ENCODE measurements at places on chromosomes 1 and 21. TPM values are rescaled to one million over a fixed set of nuclear protein-coding genes. Genes with fewer than 3 reads are reported as not detected.

GRCh38 chr1:214587165-214587564 is 15.8 kb upstream of the CENPF start:
- H3K4me1 ChIP-seq = 0 out of 2 replicates have a peak, but pooled peaks cover under 1% of the 10 kb centered on the region
- H3K4me3 ChIP-seq = no peak overlapping the region
- no peak for DNase-seq

Gene MOB3C
- total RNA-seq = 6.3 TPM

Gene CYP4Z1
- total RNA-seq = not detected

- H3K27ac ChIP-seq = no peak overlapping the region
- no peak overlapping the region for H3K4me3 ChIP-seq
- DNase-seq = no peak
- H3K4me1 ChIP-seq = peaks cover 5% of the 10 kb centered on the region
- no peaks in the 10 kb centered on the region for H3K27me3 ChIP-seq
These were observed 66.7 kb downstream of the TGFBR3 start for GRCh38 chr1:91819038-91819788.

- DNase-seq = no peak
- H3K27ac ChIP-seq = no peak overlapping the region
- H3K4me1 ChIP-seq = peaks cover 3% of the 10 kb centered on the region
- H3K36me3 ChIP-seq = no peaks in the 10 kb centered on the region
- no peak overlapping the region for H3K4me3 ChIP-seq
These were observed 535.8 kb upstream of the DAB1 start for GRCh38 chr1:57959531-57960241.

Gene DHRS3
- total RNA-seq = 21.2 TPM

DNA sequence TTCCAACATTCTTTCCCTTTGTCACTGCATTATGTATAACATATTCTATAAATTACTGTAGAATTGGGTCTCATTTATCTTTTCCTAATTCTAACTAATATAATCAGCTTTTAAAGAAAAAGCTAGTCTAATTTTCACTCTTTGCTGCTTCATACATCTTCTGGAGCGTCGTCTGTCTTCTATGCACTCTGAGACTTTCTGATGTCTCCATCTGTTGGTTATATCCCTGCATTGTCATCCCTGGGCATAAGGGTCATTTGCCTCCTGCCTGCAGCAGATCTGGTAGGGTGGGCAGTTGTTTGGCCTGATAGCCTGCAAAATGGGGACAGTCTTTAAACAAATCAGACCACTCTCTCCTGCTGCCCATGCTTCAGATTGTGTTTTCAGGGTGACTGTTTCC is 40.8 kb upstream of the DYNLT5 start:
- DNase-seq = peak; percentile 35
- no peak overlapping the region for H3K27ac ChIP-seq
- no peaks in the 10 kb centered on the region for H3K27me3 ChIP-seq
- no peak overlapping the region for H3K4me3 ChIP-seq
- no peaks in the 10 kb centered on the region for H3K36me3 ChIP-seq

GRCh38 chr1:28208818-28209441 is 23.9 kb downstream of the DNAJC8 start:
- H3K27me3 ChIP-seq = no peaks in the 10 kb centered on the region
- DNase-seq = peak; percentile 76
- H3K4me3 ChIP-seq = no peak overlapping the region
- peaks cover 39% of the 10 kb centered on the region for H3K36me3 ChIP-seq
- H3K4me1 ChIP-seq = no peaks in the 10 kb centered on the region

DNA sequence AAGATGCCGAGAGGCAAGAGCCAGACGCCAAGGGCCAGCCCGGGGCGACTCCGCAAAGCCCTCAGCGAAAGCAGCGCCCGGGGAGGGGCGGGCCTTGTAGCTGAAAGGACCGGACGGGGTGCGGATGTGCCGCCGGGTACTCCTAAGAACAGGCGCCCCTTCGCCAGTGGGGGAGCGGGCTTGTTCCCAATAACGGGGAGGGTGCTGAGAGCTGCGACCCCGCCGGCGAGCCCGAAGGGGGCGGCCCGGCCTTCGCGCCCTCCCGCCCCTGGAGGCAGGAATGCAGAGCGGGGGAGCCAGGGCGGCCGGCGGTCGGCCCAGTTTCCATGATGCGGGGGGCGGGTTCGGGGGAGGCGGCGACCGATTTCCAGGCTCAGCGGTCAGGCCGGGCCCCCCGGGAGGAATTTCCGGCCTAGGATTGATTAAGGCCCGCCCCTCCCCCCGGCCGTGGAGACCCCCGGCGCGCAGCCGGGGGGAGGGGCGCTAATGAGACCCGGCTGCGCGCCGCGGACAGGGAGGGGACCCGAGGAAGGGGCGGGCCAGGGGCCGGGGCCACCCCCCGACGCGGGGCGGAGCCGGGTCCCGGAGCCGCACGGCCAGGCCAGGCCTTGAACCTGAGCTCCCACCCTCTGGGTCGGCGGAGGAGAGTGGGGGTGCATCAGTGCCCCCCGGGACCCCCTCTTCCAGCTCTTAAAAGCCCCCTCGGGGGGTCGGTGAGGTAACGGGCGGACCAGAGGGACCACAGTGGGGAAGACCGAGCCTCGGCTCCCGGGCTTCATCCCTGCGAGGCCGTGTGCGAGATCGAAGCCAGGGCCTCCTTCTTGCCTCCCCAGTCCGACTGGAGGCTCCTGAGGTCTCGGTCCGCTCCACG is 898 bp upstream of the TMEM200B start:
- H3K27ac ChIP-seq = peak overlapping the region; percentile 55
- DNase-seq = peak; percentile 92
- no peaks in the 10 kb centered on the region for H3K36me3 ChIP-seq
- H3K4me1 ChIP-seq = peaks cover 8% of the 10 kb centered on the region
- peaks cover 40% of the 10 kb centered on the region for H3K27me3 ChIP-seq
- peak overlapping the region; percentile 81 for H3K4me3 ChIP-seq

Gene FOXD3
- total RNA-seq = 41.3 TPM

- peaks cover 21% of the 10 kb centered on the region for H3K36me3 ChIP-seq
- no peak for DNase-seq
- no peak overlapping the region for H3K27ac ChIP-seq
- no peak overlapping the region for H3K4me3 ChIP-seq
These were observed 21.5 kb downstream of the PDPN start for GRCh38 chr1:13605159-13605558.

DNA sequence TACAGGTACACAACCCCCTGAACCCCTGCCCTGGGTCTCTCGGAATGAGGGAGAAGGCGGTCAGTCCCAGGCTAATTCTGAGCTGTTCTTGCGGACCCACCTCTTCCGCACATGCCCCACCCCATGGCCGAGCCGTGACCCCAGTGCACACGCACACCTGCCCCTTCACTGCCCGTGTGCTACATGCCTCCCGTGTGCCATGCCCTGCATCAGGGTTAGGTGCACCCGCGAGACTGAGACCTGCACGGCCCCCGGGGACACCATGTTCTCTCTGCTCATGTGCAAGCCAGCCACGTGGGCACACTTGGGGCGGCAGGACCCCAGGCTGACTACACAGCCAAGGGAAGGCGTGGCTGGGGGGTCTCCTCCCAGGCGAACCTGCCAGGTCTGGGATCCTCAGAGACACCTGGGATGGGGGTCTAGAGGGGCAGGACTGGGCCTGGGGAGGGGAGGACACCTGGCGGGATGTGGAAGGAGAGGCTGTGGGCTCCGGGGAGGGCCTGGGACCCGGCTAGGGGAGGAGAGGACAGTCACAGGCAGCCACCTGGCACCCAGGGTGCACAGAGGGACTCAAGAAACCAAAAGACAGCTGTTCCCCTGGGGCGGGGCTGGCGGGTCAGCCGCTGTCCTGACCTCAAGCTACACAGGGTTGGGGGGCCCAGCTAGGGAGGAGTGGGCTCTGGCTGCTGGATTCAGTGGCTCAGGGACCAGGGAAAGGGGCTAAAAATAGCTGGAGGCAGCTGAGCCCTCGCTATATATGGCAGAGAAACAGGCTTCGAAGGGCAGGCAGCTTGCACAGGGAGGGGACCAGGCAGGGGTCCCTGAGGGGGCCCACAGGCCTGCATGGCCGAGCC is 133.4 kb downstream of the CASZ1 start:
- H3K27me3 ChIP-seq = no peaks in the 10 kb centered on the region
- H3K4me1 ChIP-seq = no peaks in the 10 kb centered on the region
- no peak for DNase-seq
